ENCODE measurements at places on chromosomes 7 and 10.

DNA sequence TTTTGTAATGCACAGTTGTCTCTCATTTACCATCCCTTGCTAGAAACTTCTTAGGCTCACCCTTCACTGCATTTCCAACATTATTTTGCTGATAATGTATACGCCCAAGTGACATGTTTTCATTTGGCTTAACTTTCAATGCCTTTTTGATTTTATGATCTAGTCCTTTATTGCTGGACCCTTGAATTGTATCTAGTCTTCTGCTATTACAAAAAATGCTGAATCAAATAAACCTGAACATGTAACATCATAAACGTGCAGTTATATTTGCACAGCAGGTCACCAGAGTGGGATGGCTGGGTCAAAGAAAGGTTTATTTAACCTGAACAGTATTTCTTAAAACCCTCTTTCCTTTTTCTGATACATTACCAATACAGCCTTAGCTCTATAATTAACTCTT lies 63.0 kb downstream of the MINDY3 start:
- DNase-seq = no peak

GRCh38 chr7:114130866-114131265 lies 212.1 kb upstream of the PPP1R3A start:
- no peak for DNase-seq

- no peak for DNase-seq
These were observed 85.2 kb downstream of the WNT2 start for GRCh38 chr7:117237646-117238045.

DNA sequence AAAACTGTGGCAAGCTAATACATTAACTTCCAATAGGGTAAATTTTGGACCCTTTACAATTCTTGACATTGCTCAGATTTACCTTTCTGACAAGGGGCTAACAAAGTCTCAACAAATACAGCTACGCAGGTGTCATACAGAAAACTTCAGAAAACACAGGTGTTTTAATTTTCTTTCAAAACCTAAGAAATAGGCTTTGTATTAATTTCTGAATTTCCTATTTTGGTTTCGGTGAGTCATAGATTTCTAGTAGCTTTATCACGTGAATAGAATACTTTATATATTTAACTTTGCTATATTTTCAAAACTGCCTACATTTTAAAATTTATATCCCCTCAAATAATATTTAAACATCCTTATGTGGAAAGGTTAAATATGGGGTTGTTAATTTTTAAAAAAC lies 215.3 kb downstream of the DGKB start:
- no peak for DNase-seq

All from GM23248 (cell line).